ENCODE measurements at places on chromosomes 2 and 18. TPM values are rescaled to one million over a fixed set of nuclear protein-coding genes. Genes with fewer than 3 reads are reported as not detected.

Gene TGFA
- total RNA-seq, result 2.5 TPM

Gene ACVR2A
- total RNA-seq, result 4.4 TPM

Gene RFX8
- total RNA-seq, result 1.4 TPM

Gene CAPN14
- 0.60 TPM for total RNA-seq

DNA sequence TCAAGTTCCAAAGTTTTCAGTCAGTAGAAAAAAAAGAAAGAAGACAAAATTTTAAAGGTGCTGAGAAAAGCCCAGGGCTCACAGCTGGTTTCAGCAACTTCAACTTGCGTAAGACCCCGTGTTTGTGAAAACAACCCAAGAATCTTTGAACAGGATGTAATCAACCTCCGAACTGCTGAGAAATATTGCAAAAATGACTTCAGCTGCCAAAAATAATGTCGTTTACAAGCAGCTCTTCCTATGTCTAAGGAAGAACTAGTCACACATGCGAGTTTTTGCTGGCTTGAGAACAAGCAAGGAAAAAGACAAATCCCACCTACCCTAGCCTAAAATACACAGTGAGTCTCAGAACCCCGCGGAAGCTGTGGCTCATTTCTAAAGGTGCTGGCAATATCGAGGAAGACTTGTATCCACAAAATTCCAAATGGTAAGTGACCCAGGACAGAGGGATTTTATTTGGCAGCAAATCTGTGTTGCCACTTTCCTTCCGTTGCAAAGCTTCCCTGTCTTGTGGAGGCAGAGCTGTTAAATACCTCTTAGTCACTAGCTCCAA is 59.8 kb upstream of the SLC8A1 start:
- H3K4me1 ChIP-seq, result peaks cover 3% of the 10 kb centered on the region
- no peak overlapping the region for H3K27ac ChIP-seq
- no peaks in the 10 kb centered on the region for H3K36me3 ChIP-seq
- no peak for DNase-seq

DNA sequence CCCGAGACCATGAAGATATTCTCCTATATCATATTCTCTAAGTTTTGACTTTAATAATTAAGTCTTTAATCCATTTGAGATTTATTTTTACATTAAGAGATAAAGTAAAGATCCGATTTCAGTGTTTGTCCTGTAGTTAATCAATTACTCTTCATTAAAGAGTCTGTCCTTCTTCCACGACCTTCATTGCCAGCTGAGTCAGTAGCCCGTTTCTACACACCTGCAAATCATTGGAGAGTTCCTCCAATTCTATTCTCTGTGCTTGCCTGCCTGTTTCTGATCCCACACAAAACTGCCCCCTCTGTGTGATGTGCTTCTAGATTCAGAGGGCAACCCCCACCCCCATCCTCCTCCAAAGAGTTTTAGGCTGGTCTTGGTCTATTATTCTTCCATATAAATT is 119.2 kb downstream of the KCNF1 start:
- H3K4me3 ChIP-seq, result no peak overlapping the region
- H3K36me3 ChIP-seq, result no peaks in the 10 kb centered on the region
- H3K4me1 ChIP-seq, result no peaks in the 10 kb centered on the region
- DNase-seq, result no peak
- no peak overlapping the region for H3K27ac ChIP-seq

DNA sequence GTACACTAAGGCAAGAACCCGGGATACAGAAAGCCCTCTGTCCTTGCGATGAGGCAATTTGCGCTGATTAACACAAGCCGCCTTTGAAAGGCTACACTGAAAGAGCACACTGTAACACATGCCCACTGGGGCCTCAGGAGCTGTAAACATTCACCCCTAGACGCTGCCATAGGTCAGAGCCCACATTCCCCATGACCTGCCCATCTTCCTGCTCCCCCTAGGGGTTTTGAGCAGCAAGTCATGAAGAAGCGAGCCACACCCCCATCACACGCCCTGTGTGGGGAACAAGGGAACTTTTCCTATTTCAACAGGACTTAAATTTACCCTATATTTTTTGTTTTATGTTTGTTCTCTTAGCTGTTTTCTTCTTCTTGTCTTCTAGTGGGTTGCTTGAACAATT is 47.8 kb upstream of the SLC4A10 start:
- H3K27ac ChIP-seq, result no peak overlapping the region
- no peak overlapping the region for H3K4me3 ChIP-seq
- DNase-seq, result peak; percentile 6
- no peaks in the 10 kb centered on the region for H3K36me3 ChIP-seq
- no peaks in the 10 kb centered on the region for H3K4me1 ChIP-seq
- no peaks in the 10 kb centered on the region for H3K27me3 ChIP-seq

GRCh38 chr2:185181901-185182300 is 556.7 kb upstream of the FSIP2 start:
- no peak overlapping the region for H3K4me3 ChIP-seq
- no peak overlapping the region for H3K27ac ChIP-seq
- H3K27me3 ChIP-seq, result no peaks in the 10 kb centered on the region
- no peaks in the 10 kb centered on the region for H3K4me1 ChIP-seq
- DNase-seq, result no peak

GRCh38 chr18:74351354-74351753 is 35.7 kb downstream of the C18orf63 start:
- H3K4me1 ChIP-seq, result peaks cover 2% of the 10 kb centered on the region
- H3K36me3 ChIP-seq, result no peaks in the 10 kb centered on the region
- H3K4me3 ChIP-seq, result no peak overlapping the region
- no peak overlapping the region for H3K27ac ChIP-seq
- no peak for DNase-seq

DNA sequence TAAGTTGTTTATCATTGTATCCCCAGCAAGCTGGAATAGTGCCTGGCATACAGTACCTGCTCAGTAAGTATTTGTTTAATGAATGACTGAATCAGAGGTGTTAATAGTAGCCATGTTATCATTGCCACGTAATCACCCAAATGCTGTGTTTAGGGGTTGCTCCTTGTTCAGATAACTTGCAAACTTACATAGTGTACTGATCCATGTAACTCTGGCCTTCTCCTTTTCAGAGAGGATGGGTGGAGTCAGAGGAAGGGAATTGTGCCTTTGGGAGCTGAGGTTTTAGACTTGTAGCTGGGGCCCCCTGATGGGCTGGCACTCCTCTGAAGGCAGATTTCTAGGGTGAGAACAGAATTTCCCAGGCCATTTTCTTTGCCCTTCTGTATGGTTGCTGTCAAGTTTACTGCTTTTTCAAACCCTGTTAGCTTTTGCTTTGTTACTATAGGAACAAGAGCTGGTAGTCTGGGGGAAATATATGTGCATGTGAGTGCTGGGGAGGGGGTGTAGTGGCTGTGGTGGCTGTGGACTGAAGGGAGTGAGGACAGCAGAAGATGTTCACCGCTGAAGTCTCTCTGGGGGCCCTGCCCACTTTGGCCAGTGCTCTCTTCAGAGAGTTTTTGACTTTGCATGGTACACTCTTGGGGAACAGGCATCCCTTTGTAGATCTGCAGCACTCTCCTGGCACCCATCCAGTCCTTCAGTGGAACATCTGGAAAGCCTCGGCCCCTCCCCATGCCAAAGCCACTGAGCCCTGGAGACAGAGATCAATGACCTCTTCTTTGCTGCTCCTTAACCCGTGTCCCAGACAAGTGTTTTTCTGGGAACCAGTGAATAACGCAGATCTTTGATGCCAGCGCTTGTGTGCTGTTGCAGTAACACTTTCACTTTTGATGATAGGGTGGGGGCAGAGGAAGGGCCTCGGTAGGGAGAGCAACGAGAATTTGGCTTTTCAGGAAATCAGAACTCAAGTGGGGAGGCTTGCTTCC is 209.0 kb downstream of the PRKCE start:
- H3K27me3 ChIP-seq, result no peaks in the 10 kb centered on the region
- DNase-seq, result peak; percentile 14
- peak overlapping the region; percentile 69 for H3K27ac ChIP-seq
- peak overlapping the region; percentile 80 for H3K4me3 ChIP-seq

- no peak for DNase-seq
- no peak overlapping the region for H3K27ac ChIP-seq
- no peaks in the 10 kb centered on the region for H3K36me3 ChIP-seq
- no peaks in the 10 kb centered on the region for H3K4me1 ChIP-seq
These were observed 266.2 kb upstream of the REV1 start for GRCh38 chr2:99756059-99756458.

DNA sequence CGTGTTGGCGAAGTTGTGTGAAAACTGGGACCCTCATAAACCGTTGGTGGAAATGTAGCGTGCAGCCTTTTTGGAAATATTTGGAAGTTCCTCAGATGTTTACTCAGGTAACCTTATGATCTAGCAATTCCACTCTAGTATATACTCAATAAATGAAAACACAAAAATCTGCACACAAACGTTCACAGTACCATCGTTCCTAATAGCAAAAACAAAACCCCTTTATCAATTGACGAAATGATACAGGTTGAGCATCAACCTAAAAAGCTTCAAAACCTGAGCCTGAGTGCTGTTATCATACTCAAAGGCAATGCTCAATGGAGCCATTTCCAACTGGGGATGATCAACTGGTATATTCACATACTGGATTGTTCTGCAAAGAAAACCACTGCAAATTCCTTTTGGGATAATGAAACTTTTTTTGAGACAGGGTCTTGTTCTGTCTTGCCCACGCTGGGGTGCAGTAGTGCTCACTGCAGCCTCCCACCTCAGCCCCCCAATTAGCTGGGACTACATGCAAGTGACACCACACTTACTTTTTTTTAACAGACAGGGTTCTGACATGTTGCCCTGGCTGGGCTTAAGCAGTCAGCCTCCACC is 777 bp upstream of the C18orf32 start:
- H3K36me3 ChIP-seq, result peaks cover 49% of the 10 kb centered on the region
- peaks cover 68% of the 10 kb centered on the region for H3K4me1 ChIP-seq
- H3K27me3 ChIP-seq, result no peaks in the 10 kb centered on the region
- DNase-seq, result peak; percentile 6
- H3K27ac ChIP-seq, result peak overlapping the region; percentile 98

GRCh38 chr2:220985561-220985960 is 586.5 kb downstream of the EPHA4 start:
- no peaks in the 10 kb centered on the region for H3K36me3 ChIP-seq
- peaks cover 15% of the 10 kb centered on the region for H3K27me3 ChIP-seq
- no peak for DNase-seq
- no peak overlapping the region for H3K27ac ChIP-seq

- H3K27me3 ChIP-seq, result peaks cover 23% of the 10 kb centered on the region
- H3K36me3 ChIP-seq, result no peaks in the 10 kb centered on the region
- no peak for DNase-seq
- no peak overlapping the region for H3K4me3 ChIP-seq
- no peak overlapping the region for H3K27ac ChIP-seq
These were observed 9.2 kb upstream of the PAIP2B start for GRCh38 chr2:71235930-71236587.

- H3K27me3 ChIP-seq, result peaks cover 5% of the 10 kb centered on the region
- no peak overlapping the region for H3K27ac ChIP-seq
- H3K4me3 ChIP-seq, result no peak overlapping the region
These were observed 102.5 kb downstream of the ATL2 start for GRCh38 chr2:38274286-38275276.

DNA sequence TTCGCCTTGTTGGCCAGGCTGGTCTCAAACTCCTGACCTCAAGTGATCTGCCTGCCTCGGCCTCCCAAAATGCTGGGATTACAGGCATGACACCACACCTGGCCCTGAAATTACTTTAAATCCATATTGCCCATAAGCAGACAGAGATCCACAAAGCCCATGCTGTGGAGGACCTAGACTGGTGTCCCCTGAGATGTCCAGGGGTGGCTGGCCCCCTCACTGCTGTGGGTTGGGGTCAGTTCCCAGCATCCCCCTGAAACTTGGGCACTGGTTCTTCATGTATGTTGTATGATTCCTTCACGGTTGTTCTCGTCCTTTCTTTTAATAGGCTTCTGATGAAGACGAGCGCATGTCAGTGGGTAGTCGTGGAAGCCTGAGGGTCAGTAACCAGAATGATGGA is 78.1 kb upstream of the RBM44 start:
- no peak for DNase-seq
- peaks cover 38% of the 10 kb centered on the region for H3K4me1 ChIP-seq
- peaks cover 17% of the 10 kb centered on the region for H3K36me3 ChIP-seq
- H3K4me3 ChIP-seq, result no peak overlapping the region

DNA sequence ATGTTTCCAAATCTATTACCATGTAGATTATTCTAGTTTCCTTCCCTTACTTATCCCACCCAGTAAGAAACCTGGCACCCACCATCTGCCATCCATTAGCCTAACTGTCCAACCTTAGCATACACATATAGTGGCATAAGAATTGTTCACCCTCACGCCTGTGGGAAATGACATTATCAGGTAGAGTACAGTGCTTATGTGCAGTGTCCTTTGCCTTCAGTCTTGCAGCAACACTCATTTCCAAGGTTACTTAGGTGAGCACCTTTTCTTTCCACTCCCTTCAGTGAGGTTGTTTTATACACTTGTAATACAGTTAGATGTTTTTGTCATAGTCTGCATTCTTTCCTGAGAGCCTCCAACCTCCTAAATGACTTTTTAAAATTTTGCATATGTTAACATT is 18.1 kb downstream of the AQP12B start:
- H3K4me1 ChIP-seq, result no peaks in the 10 kb centered on the region
- H3K27ac ChIP-seq, result no peak overlapping the region
- H3K27me3 ChIP-seq, result peaks cover 31% of the 10 kb centered on the region
- peaks cover 3% of the 10 kb centered on the region for H3K36me3 ChIP-seq

DNA sequence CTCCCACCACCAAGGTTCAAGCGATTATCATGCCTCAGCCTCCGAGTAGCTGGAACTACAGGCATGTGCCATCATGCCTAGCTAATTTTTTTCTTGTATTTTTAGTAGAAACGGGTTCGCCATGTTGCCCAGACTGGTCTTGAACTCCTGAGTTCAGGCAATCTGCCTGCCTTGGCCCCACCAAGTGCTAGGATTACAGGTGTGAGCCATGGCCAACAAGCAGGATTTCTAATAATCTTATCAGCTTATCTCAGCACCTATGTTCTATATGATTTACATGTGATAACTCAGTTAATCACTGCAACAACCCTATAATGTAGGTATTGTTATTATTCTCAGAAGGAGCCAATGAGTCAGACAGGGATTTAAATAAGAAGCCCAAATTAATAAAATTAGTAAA is 80.3 kb downstream of the GORASP2 start:
- peaks cover 32% of the 10 kb centered on the region for H3K36me3 ChIP-seq
- H3K27ac ChIP-seq, result no peak overlapping the region
- no peak for DNase-seq
- no peak overlapping the region for H3K4me3 ChIP-seq

DNA sequence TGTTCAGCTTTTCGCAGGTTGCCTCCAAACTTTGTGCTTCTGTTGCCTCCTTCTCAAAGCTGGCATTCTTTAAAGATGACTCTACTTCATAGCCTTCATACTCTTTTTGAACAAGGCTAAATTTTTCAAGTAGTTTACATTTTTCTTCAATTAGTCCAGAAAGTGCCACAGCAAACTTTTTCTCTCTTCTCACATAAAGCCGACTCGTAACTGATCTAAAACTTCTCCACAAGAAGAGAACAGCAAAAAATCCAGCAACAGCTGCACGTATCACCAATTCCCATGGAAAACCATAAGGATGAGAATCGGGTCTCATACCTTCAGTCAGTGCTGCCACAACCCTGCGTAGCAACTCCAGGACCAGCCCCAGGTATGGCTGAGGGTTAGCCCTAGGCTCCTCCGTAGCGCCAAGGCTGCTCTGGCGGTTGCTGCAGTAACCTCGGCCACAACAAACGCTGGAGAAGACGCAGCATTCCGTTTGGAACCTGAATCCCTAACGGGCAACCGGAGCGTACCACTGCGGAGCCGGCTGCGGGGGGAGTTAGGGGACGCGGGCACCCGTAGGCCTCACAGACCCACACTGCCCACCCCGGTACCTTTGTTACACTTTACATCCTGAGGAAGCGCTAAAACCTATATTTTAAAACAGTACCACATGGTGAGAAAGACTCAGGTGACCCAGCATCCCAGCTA is at the start of gene CTAGE1:
TSS of gene CTAGE1 (minus strand) at position 420 of the 693 bp plus-strand sequence. CDS start at position 316, 104 bp downstream.
- H3K27ac ChIP-seq, result no peak within 1 kb of the TSS
- H3K27me3 ChIP-seq, result no peaks in the 10 kb centered on the region
- DNase-seq, result no peak
- no peaks in the 10 kb centered on the region for H3K36me3 ChIP-seq

Measured in activated T-cell treated with anti-CD3 and anti-CD28 coated beads, Interleukin-2, amount 50 U/mL, for 72 hours (primary cell).